Ammon's horn (tissue), 1 donor: ENCODE measurements at places on chromosomes 5 and 9.

- no peak for DNase-seq
Measured at GRCh38 chr9:105359892-105360291, 87.9 kb upstream of the FSD1L start.

GRCh38 chr9:123389070-123389469 lies 33.1 kb downstream of the CRB2 start:
- no peak for DNase-seq

DNA sequence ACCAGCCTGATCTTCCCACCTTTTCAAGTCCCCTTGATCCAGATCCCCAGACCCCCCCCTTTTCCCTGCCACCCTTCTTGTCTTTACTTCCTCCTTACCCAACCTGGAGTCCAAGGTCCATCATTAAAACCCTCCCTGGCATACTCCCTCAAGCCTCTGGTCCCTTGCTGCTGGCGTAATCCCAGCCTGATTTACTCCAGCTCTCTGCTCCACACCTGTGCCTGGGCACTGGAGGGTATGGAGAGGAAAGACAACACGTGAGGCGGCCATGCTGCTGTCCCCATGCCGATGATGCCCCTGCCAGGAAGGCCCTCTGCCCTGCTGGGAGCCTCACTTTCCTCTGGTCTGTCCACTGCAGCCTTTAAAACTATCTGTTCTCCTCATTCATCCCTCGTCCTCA lies 5.1 kb downstream of the B4GALT7 start:
- DNase-seq: no peak

GRCh38 chr9:20262611-20263010 lies 359.7 kb downstream of the MLLT3 start:
- peak; percentile 17 for DNase-seq

DNA sequence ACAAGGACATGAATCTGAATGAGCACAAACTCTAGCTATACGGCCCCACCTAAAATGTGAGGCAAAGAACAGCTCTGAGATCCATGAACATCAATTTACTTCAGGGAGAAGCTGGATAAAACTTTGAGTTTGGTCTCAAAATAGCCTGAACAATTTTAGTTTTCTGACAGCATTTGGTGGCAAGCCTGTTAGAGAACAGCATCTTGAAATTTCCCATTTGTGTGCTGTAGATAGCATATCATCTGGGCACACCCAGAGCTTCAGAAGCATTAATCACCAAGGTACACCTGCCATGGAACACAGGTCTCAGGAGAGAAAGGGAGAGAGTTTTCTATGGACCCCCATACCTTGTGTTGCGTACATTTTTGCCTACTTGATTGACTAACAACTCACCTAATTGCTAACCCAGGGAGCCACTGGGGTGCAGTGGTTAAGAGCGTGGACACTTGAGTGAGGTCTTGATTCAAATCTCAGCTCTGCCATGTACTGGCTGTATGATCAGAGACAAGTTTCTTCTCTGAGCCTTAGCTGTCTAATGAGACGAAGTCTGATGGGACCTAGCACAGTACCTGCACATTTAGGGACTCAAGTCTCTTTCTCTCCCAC lies 264.9 kb downstream of the PIK3R1 start:
- no peak for DNase-seq

DNA sequence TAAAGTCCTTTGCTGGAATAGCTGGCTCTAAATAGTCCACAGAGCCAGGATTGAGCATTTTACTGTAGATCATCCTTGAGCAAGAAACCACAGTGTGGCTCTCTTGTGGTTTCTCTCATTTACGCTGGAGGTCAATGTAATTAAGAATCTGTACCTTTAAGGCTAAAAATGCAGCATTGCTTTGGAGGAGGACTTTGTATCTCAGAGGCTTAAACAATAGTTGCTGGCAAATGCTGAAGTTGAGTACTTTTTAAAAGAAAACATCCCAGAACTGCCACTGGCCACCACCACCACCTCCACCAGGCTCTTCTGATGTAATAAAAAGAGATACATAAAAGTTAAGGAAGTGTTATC lies 177.3 kb upstream of the ADAMTSL1 start:
- no peak for DNase-seq

- DNase-seq: no peak
Measured at GRCh38 chr9:72491242-72491641, 30.2 kb upstream of the TMC1 start.

- no peak for DNase-seq
Measured at GRCh38 chr9:32483343-32483742, 42.7 kb downstream of the RIGI start.

DNA sequence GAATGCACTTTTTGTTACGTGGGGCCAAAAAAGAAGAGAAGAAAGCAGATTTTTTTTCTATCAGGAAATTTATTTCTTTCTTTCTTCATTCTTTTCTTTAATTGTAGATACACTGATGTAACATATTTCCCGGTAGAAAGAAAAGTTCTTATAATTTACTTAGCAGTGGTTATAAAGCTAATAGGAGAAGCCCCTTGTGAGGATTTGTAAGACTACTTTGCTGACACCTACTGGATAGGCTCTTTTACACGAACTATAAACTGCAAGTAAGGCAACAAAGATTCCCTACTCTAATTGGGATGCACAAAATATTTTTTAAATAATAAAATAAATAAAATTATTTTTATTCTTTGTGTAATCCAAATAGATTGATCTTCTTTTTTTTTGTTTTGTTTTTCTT lies 284.4 kb downstream of the DNAH5 start:
- peak; percentile 18 for DNase-seq

GRCh38 chr5:117252566-117252965 lies 677.9 kb upstream of the SEMA6A start:
- no peak for DNase-seq

GRCh38 chr5:111427762-111428161 lies 84.6 kb downstream of the STARD4 start:
- no peak for DNase-seq

GRCh38 chr9:112233769-112234168 lies 58.7 kb upstream of the SUSD1 start:
- no peak for DNase-seq

- no peak for DNase-seq
Measured at GRCh38 chr9:117763314-117763713, 59.1 kb downstream of the TLR4 start.

DNA sequence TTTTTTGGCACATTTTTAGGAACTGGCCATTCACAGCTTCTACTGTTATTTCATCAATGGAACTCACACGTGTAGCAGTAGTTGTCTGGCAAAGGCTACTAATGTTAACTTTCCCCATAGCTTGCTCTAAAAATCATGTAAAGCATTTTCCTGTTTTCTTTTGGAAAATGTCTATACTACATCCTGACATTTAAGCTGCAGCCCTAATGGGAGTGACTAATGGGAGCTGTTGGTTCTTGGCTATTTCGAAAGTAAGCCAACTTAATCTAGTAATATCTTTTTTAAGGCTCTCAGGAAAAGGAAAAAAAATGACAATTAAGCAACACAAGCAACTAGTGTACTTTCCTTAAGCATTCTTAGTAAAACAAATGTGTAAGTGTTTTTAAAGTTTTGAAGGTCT lies 169.2 kb downstream of the SLC12A2 start:
- no peak for DNase-seq

- DNase-seq: no peak
Measured at GRCh38 chr5:154686490-154686889, 68.7 kb upstream of the LARP1 start.

DNA sequence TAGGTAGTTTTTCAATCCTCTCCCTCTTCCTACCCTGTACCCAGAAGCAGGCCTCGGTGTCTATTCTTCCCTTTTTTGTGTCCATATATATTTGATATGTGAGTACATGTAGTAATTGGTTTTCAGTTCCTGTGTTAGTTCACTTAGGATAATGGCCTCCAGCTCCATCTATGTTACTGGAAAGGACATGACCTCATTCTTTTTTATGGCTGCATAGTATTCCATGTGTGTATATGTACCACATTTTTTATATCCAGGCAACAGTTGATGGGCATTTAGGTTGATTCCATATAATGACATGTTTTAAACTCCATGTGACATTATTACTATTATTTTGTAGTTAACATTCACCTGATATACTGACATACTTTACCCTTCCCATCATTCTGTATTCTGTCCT lies 49.1 kb downstream of the CAVIN4 start:
- DNase-seq: no peak

DNA sequence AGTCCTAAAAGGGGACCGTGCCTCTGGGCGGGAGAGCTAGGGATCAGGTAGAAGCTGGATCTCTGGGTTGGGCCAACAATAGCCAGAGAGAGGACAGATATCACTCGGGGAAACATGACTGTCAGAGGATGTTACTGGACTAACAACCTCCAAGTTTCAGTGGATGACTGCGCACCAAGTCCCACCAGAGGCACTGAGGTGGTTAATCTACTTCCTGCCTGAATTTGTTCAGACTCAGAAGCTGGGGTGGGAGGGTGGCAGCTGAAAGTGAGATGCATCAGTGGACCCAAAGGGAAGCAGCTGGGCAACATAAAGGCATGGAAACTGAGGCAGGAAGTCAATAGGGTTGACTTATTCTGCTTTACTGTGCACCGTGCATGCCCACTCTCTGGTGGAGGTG lies 130.1 kb upstream of the SLC44A1 start:
- DNase-seq: no peak

- no peak for DNase-seq
Measured at GRCh38 chr5:79484731-79485130, 29.2 kb downstream of the HOMER1 start.

DNA sequence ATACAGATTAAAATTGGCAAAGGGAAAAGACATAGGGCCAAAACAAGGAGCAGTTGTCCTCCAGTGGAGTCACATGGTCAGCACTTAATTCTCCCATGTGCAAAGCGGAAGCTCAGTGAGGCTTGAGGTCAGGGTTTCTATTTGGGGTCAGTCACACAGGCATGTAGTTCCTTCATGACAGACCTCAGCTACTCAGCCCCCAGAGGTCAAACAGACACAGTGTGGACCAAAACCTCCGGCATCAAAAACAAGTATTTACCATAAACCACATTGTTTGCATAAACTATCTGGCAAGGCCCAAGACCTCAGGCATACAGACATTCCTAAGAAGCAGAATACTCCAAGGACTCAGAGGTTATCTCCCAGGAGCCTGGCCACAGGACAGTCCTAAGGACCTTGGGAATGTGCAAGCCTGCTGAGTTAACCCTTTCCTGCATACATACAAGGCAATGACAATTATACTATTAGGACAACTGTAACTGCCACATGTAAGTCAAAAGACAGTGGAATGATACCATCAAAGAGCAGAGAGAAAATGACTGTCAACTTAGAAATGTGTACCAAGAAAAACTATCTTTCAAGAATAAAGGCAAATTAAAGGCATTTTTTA lies 28.7 kb upstream of the FNIP1 start:
- DNase-seq: no peak

DNA sequence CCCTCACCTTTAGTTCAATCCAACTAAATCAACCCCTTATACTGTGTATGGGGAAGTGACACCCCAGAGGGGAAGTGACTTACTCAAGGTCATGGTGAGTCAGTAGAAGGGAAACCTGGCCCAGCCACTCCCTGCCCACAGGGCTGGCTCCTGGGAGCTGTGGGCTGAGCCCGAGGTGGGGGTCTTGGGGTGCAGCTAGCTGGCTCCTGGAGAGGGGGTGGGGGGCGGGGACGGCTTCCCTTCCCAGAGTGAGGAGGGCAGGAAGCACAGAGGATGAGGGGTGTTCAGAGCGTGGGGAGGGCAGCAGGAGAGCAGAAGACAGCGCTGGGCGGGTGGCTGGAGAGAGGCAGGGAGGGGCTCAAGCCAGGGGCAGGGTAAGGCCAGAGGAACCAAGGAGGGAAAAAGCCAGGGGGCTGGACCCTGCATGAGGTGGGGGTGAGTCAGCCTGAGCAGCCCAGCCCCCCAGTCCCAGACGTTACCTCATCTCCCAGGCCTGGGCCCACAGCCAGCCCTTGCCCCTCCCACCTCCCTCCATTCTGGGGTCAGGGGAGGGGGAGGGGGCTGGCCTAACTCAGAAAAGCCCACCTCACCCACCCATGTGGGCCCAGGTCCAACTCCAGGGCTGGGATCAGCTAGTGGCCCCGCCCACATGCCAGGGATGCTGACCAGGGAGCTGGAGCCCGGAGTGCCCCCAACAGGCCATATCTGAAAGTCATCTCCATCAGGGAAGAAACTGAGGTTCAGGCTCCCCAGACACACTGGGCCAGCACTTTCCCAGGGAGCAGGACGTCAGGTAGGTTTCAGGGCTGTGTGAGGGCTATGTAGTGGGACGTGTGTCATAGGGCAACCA lies 2.8 kb downstream of the PDLIM7 start:
- no peak for DNase-seq

DNA sequence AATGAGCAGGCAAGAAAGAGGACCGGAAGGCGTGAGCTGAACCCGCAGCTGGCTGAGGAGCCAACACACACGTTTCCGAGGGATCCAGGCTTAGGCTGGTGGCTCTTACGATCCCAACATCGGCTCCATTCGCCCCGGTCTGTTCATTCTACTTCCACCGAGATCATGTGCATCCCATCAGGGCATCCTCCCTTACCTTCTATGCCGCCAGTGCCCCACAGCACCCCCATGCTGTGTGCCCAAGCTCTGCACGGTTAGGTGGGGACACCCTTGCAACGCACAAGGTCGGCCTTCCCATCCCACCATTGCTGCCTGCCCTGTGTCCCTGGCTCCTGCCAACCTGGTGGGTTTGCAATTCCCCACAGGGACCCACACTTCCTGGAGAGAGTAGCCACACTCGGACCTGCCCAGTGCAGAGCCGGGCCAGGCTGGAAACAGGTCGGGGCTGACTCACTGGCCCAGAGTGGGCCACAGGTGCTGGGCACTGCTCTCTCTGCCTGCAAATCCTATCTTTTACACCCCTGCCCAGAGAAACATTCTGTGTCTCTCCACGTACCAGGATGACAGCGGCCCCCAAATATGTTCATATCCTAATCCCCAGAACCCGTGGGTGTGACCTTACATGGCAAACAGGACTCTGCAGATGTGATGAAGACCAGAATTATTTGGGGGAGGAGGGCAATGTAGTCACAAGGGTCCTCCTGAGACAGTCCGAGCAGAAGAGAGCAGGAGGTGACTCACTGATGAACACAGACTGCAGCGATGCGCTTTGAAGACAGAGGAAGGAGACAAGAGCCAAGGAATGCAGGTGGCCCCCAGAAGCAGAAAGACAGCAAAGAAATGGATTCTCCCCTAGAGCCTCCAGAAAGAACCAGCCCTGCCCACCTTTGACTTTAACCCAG lies 182.2 kb downstream of the AUH start:
- DNase-seq: no peak

- DNase-seq: no peak
Measured at GRCh38 chr5:103829585-103829984, 267.0 kb upstream of the NUDT12 start.

DNA sequence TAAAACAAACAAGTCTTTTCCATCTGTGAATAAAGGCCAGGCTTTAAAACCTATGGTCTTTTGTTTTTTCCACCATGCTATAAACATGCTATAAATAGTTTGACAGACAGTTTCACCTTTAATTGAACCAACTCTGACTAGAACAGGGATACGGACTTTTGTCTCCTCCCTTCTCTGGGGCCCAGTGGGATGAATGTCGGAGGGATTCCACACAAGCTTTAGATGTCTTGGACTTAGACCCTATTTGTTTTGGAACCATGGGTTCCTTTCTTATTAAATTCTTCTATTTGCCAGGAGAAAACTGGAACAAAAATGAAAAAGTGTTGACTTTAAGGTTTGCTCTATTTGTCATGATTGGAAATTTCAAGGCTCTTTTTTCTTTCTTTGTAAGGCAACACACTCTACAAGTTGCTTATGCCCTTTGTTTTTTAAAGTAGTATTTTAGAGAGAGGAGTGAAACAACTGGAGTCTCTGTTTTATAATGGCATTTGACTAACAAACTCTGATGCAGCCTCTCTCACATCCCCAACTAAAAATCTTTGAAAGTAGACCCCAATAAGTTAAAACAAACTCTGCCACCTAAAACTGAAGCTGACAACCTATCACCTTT lies 145.3 kb downstream of the MLLT3 start:
- DNase-seq: no peak
